ENCODE measurements at places on chromosomes 5 and 9. TPM values are rescaled to one million over a fixed set of nuclear protein-coding genes. Genes with fewer than 3 reads are reported as not detected.

Gene HMMR
- 2.2 TPM for total RNA-seq

GRCh38 chr9:77999231-77999631 lies 32.4 kb downstream of the GNAQ start:
- no peak for DNase-seq

DNA sequence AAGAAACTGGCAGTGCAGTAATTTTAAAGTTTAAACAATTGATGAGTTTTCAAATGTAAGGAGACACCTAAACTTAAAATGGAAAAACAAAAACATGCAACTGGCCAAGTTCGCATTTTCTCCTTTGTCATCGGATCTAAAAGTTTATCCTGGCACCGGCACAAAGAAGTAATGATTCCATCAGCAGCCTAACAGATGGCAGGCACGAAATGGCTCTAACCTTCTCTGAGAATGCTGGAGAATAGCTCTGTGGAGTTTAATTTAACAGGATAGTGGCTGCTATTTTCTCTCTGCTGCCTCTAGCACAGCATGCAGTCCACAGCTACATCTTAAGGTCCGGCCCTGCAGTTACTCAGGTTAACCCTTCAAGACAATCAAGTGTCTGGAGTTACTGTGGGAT lies 82.2 kb downstream of the PRELID2 start:
- DNase-seq = no peak

DNA sequence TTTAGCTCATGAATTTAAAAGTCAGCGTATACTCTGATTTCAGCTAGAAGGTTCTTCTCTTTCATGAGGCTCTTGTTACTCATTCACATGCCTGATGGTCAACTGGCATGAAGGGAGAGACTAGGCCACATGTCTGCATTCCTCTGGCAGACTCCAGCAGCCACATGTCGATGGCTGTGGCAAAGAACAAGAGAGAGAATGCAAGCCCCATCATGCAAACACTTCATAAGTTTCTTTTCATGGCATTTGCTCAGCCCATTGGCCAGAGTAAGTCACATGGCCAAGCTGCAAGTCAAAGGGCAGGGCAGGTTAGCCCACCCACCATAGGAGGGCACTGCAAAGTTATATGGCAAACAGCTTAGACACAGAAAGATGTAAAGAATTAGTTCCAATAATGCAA lies 5.4 kb downstream of the KCNV2 start:
- no peak for DNase-seq
